ENCODE measurements at places on chromosomes 3 and 15.

DNA sequence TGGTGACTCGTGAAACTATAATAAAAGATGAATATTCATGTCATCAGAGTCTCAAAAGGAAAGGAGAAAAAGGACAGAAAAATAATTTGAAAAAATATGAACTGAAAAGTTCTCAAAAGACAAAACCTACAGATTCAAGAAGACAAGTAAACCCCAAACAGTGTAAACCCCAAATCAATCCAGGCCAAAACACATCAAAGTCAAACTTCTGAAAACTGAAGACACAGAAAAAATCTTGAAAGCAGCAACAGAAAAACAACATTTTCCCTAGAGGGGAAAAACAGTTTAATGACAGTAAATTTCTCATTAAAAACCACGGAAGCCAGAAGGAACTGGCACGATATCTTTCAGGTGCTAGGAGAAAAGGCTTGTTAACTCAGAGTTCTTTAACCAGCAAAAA is 143.8 kb downstream of the PEAK1 start:
- no peak for DNase-seq

DNA sequence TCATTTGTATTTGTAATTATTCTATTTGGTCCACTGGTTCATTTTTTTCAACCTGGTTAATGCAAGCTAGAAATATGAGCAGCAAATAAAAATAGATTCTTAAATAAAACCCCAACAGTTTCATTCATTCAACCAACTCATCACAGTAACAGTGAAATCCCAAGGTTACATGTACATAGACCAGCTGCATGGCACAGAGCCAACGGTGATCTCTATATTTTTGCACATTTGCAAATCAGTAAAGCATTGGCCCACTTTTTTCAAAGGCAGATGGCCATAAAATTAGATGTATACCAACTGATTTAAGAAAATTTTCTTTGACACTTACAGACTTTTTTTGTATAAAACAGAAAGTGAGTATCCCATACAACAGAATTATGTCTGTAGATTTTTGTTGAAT is 49.3 kb downstream of the STRIT1 start:
- peak; percentile 13 for DNase-seq

GRCh38 chr3:50190936-50191660 is at the start of gene GNAT1:
GNAT1 (plus strand) TSS chr3:50191610; CDS start chr3:50191726, 116 bp downstream.
- DNase-seq, result no peak

GRCh38 chr3:85912980-85913379 is 954.2 kb downstream of the CADM2 start:
- no peak for DNase-seq

- DNase-seq, result no peak
These were observed 113.1 kb downstream of the STAG1 start for GRCh38 chr3:136639069-136639468.

DNA sequence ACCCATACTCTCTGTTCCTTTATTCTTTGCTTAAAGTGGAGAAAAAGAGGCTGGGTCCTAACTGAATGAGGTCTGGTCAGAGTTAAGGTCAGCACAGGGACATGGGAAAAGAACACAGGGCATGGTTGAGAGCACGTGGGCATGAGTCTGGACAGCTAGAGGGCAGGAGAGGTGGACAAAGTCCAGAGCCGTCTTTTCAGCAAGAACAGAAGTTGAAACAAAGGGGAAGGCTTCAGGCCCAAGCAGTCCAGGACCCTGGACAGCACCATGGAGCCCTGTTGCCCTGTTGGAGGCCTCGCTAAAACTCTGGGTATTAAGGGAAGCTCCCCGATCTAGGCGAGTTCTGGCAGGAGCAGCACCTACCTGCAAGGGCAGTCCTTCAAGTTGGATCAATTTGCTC is 50.7 kb downstream of the XYLB start:
- DNase-seq, result no peak

DNA sequence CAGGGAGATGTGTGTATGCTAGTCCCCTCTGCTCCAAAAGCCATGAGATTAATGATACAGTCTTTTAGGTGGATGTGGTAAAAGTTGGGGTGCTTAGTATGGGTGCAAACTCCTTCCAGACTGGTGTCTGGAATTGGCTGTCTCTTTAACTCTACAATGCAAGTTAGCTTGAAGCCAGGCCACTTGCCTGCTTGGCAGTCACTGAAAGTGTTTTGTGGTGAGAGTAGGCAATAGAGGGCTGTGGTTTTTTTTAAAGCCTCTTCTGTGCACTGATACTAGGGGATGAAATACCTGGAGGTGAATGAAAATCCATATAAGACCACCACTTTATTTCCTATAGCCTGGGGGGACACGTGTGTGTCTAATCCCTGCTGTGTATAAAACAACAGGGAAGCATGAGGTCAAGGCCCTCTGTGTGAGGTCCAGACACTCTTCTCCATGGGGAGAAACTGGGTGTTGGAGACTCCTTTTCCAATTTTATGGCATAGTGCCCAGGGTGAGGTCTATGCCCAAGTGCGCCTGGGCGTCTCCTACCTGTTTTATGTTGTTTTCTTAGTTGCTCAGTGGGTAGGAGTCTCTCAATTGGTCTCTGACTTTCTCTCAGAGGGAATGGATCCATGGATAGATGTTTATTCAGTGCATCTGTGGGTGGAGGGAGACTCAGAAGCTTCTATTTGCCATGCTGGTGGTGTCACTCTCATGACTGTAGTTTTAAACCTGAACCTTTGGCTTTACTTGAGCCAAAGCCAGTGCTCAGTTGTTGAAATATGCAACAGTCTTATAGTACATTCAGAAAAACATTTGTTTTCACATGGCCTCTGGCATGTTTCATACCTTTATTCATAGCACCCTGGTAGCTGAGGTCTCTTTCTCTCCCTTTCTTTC is 327.8 kb upstream of the ATP11B start:
- DNase-seq, result no peak

DNA sequence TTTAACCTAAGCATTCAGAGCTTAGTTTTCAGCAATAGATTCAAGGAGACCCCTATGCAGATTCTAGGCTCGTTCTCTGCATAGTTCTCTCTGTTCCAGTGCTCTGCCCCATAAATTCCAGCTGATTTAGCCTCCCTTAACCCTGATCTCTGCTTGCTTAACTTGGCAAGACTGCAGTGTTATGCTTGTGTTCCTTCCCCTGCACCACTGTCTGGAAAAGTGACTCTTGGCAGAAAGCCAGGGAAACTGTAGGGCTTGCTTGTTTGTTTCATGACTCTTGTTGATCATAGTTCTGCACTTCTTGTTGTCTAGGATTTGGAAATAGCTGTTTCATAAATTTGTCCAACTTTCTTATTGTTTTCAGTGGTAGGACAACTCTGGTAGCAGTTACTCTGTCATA is 40.1 kb downstream of the ANAPC13 start:
- no peak for DNase-seq

DNA sequence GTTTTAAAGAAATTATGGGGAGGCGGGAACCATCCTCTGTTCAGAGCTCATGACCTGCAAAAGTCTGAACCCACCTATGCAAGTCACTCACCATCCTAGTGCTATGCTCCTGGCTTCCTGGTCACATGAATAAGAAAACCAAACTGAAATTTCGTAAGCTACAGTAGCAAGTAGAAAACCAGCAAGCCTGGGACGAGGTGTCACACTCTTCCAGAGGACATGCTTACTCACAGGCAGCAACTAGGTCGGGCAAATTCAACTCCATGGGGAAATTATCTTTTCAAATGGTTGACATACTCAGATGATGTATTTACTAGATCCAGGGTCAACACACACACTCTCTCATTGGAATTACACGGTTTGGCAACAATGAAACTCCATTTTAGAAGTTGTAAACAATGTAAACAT is 31.3 kb downstream of the LDHAL6B start:
- DNase-seq, result no peak

DNA sequence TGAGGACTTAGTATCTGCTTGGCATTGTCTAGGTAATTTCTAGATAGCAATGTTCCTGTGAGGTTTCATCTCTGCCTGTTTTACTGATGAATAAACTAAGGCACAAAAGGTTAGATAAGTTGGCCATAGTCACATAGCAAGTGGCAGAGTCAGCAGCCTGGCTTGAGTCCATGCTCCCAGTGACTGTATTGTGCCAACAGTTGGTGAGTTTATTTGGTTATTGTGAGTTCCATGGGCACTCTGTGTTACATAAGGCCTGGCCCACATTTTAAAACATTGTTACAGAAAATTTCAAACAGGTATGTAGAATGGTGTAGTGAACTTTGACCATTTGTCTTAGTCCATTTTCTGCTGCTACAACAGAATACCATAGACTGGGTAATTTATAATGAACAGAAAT is 15.2 kb downstream of the MCM2 start:
- no peak for DNase-seq

- DNase-seq, result no peak
These were observed 28.7 kb downstream of the CACNA2D2 start for GRCh38 chr3:50474717-50475116.

DNA sequence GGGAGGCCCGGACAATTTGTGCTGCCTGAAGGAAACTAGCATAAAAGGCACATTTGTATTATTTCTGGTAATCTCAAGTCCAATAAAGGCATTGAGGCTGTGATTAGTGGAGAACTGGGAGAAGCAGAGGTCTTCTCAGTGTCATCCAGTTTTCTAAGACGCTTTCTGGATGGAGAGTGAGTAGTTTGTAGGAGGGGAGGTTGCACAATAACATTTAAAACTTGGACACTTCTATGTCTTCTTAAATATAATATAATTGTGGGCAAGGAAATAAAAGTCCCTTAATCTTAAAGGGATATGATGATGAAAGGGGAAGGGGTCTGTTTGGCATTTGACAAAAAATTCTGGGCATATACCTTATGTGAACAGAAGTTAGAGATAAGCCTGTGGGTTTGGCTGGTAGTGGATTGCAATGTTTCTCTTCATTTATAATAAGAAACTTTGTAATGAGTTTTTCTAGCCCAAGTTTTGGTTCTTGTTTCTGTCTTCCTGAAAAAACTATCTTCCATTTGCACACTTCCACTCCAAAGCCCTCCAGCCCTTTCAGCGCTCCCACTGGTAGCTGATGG is 291.6 kb upstream of the TGFBR2 start:
- no peak for DNase-seq

GRCh38 chr3:95333826-95334225 is 1271.0 kb downstream of the NSUN3 start:
- no peak for DNase-seq

GRCh38 chr3:181329024-181329423 is 339.5 kb upstream of the DNAJC19 start:
- no peak for DNase-seq

DNA sequence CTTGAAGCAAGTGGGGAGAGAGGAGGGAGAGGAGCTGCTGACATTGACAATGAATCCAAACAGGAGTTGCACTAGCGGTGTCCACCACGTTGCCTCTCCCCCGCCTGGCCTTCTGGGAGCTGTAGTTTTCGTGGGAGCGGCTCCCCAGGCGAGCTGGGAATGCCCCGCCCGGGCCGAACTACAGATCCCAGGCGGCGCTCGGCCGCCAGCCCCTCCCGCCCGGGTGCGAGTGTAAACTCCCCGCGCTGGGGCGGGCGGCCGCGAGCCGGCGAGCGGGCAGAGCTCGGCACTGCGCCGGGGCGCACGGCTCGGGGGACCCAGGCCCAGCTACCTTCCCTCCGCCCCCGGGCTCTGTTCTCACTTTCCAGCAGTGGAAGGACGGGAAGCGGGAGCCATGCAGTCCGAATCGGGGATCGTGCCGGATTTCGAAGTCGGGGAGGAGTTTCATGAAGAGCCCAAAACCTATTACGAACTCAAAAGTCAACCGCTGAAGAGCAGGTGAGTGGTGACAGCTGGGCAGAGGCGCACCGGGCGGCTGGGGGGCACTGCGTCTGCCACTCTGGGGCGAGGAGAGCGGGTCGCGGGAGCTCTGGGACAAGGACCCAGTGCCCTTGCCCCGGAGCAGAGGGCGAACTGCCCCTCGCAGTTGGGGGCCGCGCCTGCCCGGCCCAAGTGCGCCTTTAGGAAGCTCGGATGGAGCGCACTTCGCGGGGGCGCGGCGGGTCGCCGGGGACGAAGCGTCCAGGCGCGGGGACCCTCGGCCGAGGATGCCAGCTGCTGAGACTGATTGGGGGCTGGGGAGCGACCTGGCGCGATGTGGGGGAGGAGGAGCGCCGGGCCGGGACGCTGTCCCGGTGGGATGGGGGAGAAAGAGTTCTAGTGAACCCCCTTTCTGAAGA is at the start of gene MITF:
MITF (plus strand) TSS at position 261 of the 899 bp plus-strand sequence; CDS start at position 395, 134 bp downstream.
- peak; percentile 76 for DNase-seq

DNA sequence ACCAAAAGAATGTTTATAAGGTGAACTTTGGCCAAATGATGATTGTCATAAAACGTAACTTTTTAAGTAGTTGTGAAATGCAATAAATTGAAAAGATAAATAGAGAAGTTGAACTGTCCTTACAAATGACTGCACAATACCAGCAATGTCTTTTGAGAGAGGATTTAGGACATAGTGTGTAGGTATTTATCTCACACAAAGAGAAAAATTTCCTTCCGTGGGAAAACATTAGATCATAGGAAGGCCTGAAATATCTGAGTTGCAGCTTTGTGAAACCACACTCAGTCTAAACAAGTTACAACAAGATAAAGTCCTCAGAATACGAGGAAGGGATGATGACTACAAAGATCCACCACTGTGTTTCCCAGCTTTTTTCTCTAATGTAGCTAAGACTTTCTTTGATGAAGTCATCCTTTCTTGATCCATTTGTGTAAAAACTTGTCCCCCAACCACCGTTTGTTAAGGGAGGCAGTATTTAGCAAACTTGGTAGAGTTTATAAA is 16.0 kb downstream of the ROBO2 start:
- DNase-seq, result no peak

GRCh38 chr15:35616498-35617271 is 70.7 kb upstream of the DPH6 start:
- DNase-seq, result no peak

DNA sequence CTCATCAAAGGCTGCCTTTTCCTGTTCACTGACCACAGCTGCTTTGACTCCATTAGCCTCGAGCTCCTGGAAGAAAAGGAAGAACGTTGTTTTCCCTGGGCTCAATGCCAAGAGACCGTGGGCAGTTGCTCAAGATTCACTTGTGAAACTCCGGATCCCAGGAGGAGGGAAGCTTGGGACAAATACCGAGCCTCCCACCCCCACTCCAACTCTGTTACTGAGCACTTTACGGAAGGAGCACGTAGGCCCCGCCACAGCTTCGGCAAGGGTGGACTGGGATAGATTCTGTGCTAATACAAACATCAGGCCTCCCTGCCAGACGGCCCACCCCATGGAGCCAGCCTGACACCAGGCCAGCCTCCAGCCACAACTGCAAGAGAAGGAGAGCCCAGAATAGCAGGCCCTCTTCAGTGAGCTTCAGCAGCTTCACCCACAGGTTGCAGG is 10.8 kb upstream of the FANCD2 start:
- no peak for DNase-seq

DNA sequence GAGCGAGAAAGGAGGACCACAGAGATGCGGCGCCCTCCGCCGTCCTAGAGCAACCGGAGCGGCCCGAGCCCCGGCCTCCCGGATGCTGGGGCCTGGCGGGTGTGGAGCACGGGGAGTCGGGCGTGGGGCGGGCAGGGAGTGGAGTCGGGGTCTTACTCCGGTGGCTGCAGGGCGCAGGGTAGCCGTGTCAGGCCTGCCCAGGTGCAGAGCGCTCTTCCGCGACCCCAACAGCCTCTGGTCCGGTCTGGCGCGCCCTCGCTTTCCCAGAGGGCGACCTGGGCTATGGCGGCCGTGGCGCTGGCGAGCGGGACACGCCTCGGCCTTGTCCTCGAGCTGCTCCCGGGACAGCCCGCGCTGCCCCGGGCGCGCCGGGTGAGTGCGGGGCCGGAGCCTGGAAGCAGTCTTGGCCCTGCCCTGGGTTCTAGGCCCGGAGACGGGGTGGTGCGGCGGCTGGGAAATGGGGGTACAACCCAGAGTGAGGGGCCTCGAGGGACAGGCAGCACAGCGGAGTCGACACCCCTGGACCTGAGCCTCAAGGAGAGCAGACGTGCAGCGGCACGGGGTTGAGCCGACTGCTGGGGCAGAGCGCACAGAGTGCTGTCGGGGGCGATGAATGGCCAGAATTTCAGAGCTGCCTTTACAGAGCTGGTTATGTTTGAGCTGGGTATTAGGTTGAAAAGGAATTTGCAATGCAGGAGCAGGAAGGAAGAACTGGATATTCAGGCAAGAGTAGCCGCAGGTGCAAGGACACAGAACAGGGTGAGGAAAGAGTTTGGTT is at the start of gene ZNF662:
ZNF662 (plus strand) TSS at position 73 of the 778 bp plus-strand sequence. CDS start 1,973 bp downstream, outside the sequence.
- no peak for DNase-seq
